ENCODE measurements at places on chromosomes 6 and 20.

GRCh38 chr6:166952567-166953486, 3.5 kb downstream of the RNASET2 start:
- DNase-seq: no peak

GRCh38 chr6:129490521-129491255, 219.3 kb downstream of the ARHGAP18 start:
- no peak for DNase-seq

- no peak for DNase-seq
Observed at GRCh38 chr6:73471686-73472290, 10.3 kb downstream of the MTO1 start.

DNA sequence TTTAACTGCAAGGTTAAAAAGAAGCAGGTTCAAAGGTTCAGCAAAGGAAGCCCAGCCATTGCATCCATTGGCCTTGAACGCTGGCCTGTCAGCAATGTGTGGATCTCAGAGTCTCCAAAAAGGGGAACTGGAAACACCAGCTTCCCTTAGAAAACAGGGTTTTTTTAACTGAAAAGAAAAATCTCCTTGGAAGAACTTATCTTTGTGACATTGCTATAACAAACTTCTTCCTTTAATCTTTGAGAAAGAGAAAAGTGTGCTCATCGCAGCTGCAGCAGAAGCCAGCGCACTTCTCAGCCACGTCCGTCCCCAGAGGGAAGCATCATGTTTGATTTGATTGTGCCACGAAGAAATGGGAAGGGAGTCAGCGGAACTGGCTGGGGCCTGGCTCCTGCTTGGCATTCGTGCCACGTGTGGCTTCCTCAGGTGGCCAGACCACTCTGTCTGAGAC, 215.0 kb downstream of the SYNDIG1 start:
- DNase-seq: no peak

GRCh38 chr6:137309078-137309762, 90.0 kb upstream of the IFNGR1 start:
- peak; percentile 3 for DNase-seq
